Activated naive CD4-positive, alpha-beta T cell treated with Interleukin-2 at 50 U/mL for 16 hours (primary cell): ENCODE measurements at places on chromosomes 11 and 22.

DNA sequence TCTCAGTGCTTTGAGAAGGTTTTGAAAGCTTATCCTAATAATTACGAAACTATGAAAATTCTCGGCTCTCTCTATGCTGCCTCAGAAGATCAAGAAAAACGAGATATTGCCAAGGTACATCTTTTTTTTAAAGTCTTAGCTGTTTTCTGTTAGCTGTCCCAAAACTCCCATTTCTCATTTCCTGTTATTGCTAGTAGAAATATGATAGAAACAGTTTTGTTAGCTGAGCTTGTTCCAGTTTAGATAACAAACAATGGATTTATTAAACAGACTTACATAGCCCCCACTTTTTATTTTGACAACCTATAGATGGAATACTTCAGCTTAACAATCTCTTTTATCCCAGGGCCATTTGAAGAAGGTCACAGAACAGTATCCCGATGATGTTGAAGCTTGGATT, 12.7 kb downstream of the CTR9 start:
- no peak for DNase-seq

DNA sequence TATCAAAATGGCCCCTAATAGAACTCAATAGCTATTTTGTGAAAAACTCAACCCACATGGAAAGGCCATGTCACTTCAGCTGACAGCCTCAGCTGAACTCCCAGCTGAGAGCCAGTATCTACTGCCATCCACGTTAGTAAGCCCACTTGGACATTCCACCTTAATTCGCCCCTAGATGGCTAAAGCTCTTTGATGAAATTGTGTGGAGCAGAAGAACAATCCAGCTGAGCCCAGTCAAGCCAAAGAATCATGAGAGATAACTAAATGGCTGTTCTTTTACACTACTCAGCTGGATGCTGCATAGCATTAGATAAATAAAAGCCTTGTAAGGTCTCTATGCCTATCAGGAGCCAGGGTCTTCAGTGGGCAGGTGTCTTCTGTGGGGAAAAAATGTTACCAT, 396.8 kb downstream of the AASDHPPT start:
- DNase-seq: no peak

DNA sequence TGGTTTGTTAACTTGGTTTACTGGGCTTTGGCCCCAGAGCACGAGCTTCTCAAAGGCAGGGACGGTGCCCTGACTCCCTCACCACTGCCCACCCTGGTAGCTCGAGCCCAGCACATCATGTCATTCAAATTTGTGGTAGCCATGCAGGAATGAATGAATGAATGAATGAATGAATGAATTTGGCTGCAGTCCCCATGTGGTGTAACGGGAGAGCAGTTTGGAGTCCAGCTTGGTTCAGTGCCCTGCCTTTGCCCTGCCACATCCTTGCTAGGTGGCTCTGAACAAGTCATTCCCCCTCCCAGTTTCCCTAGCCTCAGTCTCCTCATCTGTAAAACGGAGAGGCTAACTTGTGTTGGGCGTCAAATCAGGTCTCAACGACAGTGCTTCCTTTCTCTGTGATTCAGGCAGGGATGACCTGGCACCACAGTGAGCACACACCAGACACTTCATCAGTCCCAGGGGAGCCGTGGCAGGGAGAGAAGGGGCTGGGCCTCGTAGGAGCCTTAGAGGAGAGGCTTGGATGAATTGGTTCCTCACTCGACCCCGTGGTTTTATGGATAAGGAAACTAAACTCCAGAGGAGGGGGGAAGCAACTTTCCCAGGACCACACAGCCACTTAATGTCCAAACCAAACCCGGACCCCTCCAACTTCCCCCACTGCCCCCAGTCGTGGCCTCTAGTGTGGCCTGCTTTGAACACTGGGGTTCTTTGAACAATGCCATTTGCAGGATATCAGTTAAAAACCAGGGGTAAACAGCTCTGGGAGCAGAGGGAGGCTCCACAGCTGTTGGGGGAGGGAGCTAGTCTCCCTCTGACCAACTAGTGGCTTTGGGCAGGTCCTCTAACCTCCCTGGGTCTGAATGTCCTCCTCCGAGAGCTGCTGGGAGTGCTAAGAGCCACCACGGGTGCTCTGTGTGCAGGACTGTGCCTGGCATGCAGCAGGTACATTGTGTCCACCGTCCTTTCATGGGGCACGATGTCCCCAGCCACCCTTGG, 86.2 kb downstream of the CACNA1I start:
- no peak for DNase-seq

DNA sequence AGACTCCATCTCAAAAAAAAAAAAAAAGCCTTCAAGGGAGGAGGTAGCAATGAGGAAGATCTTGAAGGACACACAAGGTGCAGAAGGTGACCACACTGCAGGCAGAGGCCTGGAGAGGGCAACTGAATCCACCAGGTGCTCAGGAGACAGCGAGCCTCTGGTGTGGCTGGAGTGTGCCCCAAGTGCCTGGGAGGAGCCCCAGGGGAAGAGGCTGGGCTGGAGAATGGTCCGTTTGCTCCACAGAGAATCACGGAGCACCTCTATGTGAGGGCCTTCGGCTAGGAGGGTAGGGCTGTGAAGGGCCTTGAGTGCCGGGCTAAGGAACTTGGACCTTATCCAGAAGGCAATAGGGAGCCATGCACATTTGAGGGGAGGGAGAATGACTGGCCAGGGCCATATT, 50.3 kb downstream of the ARRB1 start:
- no peak for DNase-seq

DNA sequence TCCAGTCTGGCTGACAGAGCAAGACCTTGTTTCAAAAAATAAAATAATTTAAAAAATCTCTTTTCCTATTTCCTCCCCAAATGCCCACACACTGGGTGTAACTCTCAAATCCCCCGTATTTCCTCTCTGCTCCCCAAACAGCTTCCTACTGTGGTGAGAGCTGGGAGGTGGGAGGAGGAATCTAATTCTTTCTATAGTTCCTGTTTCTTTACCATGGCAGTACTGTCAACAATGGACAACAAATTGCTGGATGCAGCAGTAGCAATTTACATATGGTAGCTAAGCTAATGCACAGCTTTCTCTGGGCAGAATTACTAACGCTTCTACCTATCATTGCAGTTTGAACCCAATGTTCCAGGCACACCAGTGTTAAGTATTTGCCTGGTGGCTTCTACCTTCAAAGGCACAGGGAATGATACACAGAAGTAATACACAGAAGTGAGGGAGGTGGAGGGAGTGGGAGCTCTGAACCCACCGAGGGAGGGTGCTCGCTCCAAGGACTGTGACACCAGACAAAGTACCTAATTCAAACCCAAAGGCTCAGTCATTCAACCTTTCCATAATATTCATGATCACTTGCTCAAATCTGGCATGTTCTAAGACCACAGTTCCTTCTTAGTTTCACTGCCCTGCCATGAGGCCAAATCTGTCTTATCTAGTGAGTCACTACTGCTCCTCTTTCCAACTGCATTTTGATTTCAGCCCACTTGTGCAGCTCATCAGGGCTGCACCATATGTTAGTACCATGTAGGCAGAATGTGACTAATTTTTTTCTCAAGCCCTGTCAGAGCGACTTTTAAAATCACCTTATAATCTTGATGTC, 37.9 kb downstream of the CELF1 start:
- DNase-seq: peak; percentile 55

DNA sequence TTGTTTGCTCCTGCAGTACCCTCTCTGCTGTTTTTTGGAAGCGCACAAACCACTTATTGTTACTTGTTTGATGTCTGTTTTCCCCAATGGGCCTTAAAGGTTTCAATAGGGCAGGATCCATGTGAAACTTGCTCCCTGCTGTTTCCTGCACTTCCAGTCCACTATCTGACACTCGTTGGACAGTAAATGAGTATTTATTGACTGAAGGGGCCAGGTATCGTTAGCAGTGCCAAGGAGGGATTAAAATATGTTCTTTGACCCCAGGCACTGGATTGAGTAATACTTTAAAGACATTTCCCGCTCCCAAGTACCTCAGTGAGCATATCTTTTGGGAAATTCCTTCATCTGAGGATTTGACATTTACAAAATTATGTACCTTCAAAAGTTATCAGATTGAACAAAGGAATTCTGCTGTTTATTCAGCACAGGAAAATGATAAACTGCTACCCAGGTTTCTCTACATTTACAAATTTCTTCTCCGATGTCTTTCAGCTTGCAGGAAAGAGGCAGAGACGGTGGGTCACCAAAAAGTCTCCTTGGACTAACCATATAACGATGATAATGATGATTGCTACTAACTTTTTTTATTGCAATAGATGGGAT, 23.3 kb upstream of the OR9Q2 start:
- DNase-seq: no peak

DNA sequence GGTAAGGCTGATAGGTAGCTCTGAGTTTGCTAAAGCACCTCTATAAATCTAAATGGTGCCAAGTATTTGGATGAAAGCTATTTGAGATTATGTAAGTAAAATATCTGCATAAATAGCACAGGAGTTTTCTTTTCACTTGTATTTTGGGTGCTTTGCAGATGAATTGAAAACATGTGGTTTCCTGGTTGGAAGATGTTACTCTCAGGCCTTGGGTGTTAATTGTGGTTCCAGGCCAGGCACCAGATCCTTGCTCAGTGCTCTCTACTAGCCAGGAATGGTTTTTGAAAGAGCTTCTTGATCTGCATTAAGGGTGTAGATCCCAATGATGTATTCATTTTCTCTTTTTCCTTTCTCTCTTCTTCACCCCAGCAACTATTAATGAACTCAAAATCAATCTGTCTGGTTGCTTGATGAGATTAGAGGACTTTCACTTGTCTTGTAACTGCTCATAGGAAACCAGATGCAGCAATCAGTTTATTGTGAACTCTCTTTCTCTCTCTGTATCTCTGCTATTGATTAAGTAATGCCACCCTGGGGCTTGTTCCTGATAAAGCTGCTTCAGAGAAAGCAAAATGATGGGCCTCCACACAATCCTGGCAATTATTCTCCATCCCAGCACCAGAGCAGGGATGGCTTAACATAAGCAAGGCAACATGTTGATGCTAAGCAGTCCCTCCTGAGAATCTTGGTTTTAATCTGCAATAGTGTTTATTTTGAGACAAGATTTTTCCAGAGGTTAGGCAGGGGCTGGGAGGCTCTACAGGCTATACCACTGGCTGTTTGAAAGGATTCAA, 147.0 kb upstream of the NTM start:
- DNase-seq: no peak

- DNase-seq: no peak
These were observed 20.7 kb upstream of the CTTN start for GRCh38 chr11:70377645-70378044.

GRCh38 chr22:25896098-25896497, 154.1 kb downstream of the MYO18B start:
- DNase-seq: no peak

DNA sequence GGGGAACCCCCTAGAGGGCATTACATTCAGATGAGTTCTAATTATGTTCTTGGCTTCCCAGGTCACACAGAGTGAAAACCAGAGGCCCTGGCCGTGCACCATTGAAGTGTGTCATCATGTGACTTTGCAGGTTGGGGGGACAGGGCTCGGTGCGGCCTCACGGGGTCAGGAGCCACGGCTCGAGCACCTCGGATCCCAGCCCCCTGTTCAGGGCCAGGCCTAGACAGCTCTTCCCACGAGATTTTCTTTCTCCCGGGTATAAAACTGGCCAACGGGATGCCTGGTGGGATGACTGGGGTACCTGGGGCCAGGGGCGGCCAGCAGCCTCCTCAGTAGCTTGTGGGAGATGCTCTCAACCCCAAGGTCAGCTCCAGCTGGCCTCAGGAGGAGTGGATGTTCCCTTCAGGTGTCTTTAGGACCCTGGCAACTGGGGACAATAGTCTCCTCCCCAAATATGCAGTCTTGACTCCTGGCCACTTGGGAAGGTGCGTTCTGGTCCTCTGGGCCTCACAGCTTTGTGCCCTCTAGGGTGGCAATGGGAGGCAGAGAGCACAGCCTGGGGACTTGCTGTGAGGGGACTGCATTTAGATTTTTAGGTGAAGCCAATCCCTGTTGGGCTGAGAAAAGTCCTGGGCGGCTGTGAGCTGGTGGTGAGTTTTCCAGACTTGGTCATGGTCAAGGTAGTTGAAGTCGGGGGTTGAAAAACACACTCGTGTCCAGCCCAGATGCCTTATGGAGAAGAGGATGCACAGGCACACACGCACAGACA, 95.6 kb downstream of the KCNQ1 start:
- no peak for DNase-seq

- peak; percentile 35 for DNase-seq
These were observed 8.0 kb upstream of the HTATIP2 start for GRCh38 chr11:20355221-20356219.

- no peak for DNase-seq
These were observed 109.4 kb downstream of the LDLRAD3 start for GRCh38 chr11:36053281-36053680.

DNA sequence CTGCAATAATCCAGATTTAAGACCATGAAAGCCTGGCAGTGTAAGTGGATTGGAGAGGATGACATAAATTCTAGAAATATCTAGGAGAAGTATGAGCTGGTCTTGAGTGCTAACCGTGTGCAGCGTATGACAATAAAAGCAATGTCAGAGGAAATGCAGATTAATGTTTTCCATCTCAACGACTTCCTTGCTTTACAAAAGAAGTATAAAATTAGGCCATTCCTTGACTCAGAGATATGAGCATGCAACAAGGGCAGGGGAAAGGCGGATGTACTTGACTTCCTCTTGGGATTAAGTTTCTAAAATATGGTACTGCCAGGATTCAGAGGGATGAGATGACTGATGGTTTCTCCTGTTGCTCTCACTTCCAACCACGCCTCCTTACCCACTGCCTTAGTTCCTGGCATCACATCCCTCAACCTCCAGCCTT, 32.3 kb downstream of the ADAMTS15 start:
- no peak for DNase-seq

DNA sequence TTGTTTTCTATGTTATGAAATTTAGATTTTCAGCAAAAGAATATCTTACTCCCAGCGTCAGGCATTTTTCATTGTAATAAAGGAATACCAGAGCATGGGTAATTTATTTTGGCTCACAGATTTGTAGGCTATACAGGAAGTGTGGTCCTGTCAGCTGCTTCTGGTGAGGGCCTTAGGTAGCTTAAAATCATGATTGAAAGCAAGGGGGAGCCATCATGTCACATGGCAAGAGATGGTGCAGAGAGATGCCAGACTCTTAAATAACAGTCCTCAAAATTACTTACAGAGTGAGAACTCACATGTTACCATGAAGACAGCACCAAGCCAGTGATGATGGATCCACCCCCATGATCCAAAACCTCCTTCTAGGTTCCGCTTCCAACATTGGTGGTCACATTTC, 825.0 kb upstream of the CHORDC1 start:
- DNase-seq: no peak

GRCh38 chr22:30460147-30460546, 11.7 kb downstream of the SEC14L3 start:
- no peak for DNase-seq

- DNase-seq: no peak
These were observed 110.8 kb downstream of the ARHGAP8 start for GRCh38 chr22:44862981-44863860.
